RWPE2 (cell line): ENCODE measurements at places on chromosomes 4 and X.

DNA sequence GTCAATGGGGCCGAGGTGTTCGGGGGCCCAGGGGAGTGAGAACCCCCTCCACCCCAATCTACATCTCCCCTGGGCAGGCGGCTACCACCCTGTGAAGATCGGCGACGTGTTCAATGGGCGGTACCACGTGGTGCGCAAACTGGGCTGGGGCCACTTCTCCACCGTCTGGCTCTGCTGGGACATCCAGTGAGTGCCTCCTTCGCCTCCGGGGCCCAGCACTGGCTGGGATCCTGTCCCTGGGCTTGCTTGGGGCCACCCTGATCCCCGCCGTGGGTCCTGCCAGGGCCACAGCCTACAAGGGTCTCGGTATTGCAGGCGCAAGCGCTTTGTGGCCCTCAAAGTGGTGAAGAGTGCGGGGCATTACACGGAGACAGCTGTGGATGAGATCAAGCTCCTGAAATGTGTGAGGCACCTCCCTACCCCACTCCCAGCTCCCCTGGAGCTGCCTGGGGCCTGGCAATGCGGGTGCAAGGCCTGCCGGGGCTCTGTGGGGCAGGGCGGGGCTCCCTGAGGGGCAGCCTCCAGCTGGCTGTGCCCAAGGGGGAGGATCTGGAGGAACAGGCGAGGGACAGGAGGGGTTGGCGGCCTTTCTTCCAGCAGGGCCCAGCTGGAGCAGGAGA, 697 bp downstream of the SRPK3 start:
- DNase-seq: no peak

DNA sequence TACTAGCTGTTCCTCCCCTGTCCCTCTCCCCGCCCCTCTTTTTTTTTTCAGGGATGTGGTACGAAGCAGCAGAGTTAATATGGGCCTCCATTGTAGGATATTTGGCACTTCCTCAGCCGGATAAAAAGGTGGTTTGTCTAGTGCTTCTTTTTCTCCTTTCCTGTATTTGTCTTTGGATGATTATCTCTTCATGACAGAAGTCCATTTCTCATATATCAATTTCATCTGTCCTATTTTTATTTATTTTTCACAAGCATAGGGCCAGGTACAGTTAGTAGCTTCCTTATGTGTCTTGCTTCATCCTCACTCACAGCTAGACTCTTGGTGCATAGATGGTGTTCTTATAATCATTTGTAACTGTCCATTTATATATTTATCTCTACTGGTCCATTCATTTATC, 89.6 kb downstream of the NEUROG2 start:
- no peak for DNase-seq

DNA sequence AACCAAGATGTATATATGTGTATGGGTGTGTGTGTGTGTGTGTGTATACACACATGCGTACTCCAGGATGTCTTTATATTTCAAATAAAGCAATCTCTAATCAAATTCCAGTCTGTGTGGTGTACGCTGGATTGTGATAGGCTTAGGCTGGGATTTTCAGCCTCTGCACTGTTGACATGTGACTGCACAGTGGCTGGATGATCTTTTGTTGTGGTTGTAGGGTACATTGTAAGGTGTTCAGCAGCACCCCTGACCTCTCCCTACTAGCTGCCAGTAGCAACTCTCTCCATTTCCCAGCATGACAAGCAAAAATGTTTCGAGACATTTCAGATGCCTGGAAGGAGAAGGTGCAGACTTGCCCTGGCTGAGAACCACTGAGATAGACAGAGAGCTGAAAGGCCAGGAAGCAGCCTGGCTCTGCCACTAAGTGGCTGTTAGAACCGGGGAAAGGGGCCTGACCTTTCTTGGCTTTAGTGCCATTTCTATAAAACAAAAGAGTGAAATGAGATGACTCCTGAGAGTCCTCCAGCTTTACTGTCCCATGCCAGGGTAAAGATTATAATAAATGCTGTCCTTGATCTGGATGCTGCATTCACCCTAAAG, 10.5 kb downstream of the PGM2 start:
- DNase-seq: no peak

DNA sequence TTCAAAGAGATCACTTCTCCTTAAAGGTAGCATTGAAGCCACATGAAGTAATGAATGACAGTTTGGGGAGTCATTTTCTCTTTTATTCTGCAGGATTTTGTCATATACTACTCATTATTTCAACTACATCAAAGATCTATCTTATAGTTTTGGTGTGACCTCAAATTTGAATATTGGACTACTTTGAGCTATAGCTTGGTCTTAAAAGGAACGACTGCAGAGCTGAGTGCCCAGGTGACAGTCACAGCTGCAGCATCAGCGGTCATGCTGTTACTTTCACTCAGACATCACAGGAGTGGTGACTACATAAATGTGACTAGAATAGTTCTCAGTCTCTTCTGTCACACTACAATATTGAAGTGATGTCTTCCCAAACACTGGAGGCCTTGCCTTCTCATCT, 10.7 kb upstream of the SPCS3 start:
- DNase-seq: no peak

DNA sequence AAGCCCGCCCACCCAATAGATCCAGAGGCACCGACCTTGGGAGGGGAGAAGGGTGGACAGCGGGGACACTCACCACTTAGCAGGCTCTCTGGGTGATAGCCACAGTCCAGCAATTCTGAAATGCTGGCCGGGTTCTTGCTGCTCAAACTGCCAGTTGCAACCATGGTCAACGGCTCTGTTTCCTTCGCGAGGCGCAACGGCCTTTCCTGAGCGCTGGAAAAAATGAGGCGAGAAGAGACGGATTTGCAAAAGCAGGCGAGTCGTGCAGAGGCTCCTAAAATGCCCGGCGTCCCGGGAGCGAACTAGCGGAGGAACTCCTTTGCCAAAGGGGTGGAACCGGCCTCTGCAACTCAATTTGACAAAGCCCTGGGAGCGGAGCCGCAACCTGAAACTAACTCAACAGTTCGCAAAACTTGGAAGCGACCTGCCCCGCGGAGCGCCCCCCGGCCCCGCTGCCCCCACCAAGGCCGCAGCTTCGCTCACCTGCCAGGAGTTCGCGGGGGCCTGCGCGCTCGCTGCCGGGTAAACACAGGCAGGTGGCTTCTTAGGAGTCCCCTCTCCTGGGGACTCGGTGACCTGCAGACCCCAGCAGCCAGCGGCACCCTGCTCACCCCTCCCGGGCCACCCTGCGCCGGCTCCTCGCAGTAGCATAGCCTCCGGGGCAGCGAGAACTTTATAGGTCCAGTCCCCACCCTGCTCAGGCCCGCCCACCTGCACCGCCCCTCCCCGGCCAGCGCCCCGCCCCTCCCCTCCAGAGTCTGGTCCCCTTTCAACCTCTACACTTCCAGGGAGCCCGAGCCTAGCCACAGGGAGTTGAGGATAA, at the start of gene DDIT4L:
DDIT4L (minus strand) TSS at position 649 of the 823 bp plus-strand sequence; CDS start at position 164, 485 bp downstream.
- DNase-seq: peak; percentile 62

GRCh38 chr4:100907465-100908454, 389.9 kb upstream of the EMCN start:
- no peak for DNase-seq

GRCh38 chr4:1296324-1297022, 6.8 kb downstream of the MAEA start:
- peak; percentile 61 for DNase-seq

GRCh38 chrX:154660541-154660940, 7.2 kb upstream of the CTAG2 start:
- no peak for DNase-seq

GRCh38 chr4:5906191-5906590, 13.3 kb upstream of the CRMP1 start:
- no peak for DNase-seq

GRCh38 chr4:162523171-162523570, 359.4 kb upstream of the FSTL5 start:
- DNase-seq: no peak

- no peak for DNase-seq
These were observed 175.1 kb upstream of the KIT start for GRCh38 chr4:54482529-54483200.

DNA sequence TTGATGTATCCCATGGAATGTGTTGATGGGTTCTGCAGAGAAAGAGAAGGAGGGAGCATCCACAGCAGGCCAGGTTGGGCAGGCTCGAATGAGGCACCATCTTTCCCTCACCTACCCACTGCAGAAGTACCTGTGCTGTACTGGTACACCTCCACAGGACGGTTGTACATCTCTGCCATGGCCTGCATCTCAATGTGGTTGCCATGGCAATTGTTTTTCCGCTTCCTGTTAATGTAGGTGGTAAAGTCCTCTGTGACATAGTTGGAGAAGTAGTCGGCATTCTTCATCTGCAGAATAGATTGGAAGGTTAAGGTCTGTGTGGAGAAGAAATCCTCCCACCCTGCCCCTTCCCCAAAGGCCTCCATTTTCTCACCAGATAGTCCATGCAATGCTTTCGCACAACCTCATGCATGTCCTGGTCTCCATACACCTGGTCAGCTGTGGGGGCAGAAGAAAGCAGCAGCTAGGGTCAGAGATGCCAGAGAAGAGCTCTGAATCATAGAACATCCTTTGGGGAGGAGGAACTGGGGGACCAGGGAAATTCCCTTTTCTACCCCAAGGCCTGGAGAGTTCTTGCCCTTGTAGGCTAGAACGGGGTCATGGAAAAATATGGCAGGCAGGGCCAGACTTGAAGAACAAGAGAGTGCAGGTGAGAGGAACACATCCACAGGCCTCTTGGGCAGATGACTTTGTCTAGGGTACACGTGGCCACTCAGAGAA, 15.9 kb upstream of the PIM2 start:
- DNase-seq: no peak

DNA sequence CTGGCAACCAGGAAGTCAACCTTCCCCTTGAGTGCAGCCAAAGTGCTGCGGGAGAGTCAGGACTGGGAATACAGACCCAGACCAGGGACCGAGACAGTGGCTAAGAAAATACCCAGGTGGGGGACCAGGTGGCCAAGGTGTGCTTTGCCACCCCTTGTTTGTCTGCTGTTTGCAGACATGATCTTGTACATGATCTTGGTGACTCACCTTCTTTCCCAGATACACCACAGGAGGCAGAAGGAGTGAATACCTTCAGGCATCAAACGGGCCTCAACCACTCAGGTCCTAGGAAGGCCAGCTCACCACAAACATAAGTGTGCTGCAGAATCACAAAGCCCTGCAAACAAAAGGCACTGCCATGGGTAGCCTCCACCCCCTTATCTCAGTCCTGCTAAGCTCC, 62.0 kb downstream of the CNGA2 start:
- DNase-seq: no peak

- DNase-seq: no peak
These were observed 140.1 kb upstream of the TTC29 start for GRCh38 chr4:147085781-147086180.

GRCh38 chr4:38311495-38312126, 351.4 kb downstream of the PTTG2 start:
- DNase-seq: no peak

- DNase-seq: no peak
These were observed 71.3 kb downstream of the NFKB1 start for GRCh38 chr4:102572452-102572851.

DNA sequence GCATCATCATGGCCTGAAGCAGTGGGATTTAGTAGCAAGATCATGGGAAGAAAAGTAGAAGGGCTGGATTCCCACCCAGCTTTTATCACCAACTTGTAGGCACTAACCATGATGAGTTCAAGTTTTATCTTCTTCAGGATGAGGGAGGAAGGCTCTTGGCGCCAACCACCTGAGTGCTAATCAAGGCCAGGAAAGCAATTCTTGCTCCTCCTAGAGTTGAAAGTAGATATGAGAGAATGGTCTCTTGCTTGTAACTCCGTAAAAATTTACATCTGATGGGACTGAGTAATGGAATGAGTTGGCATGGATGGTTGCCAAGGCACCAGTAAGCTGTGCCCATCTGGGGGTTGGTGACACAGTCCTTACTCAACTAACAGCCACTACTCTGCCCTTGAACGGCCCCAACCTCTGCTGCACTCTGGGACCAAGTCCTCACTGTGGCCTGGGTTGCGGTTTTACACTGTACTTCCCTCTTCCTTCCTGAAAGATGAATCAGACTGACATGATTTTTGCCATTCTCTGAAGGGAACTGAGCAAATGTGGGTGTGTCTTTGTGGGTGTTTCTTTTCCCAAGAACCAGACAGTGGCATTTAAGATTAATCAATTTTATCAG, 39.4 kb upstream of the NDP start:
- peak; percentile 85 for DNase-seq

GRCh38 chr4:95715830-95716229, 124.1 kb upstream of the PDHA2 start:
- DNase-seq: no peak

- no peak for DNase-seq
These were observed 132.8 kb upstream of the MAP9 start for GRCh38 chr4:155509555-155509954.

DNA sequence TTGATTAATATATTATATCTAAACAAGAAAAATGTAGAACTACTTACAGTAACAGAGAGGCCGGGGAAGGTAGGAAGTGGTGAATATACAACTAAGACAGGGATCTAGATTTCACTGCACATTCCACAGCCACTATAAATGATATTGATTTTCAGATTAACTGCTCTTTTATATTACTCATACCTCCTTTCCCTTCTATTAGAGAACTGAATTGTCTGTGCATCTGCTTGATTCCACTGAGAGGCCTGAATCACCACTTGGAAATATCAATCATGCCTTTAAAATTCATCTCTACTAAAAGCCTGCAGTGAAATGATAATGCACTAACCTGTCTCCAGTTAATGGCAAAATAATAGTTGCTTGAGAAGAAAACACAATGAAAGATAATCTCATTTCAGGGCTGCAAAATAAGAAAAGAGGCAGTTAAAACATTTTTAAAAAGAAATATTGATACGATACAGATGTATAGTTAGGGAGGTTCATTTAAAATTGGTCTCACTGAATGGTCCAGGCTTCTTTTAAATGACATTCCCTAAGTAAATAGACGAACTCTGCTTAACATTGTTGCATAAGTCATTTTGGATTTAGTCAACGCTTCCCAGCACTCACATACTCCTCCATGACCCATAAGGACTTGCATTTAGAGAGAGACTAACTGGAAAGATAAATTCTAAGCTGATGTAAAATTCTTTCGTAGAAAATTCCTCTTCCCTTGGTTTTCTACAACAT, 3.8 kb downstream of the ANTXR2 start:
- no peak for DNase-seq
